ENCODE measurements at places on chromosomes 7 and 10.

DNA sequence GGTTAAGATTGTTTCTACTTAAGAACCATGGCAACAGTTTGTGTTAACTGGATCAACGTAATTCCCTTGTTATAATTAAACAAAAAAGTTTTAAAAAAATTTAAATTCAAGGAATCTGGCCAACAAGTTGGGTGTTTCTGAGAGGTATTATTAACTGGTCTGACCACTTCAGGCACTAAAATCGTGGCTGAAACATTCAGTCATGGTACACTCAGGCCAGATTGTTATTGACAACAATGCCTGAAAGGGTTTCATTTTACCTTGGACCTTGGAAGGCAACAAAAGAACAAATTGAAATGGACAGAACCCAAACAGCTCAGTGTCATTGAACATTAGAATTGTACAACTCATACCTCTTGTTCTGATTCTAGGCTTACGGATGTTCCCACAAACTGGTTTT lies 103.3 kb upstream of the ARMC3 start:
- DNase-seq = no peak

- peak; percentile 24 for DNase-seq
These were observed 668 bp downstream of the GPR37 start for GRCh38 chr7:124764847-124765400.

DNA sequence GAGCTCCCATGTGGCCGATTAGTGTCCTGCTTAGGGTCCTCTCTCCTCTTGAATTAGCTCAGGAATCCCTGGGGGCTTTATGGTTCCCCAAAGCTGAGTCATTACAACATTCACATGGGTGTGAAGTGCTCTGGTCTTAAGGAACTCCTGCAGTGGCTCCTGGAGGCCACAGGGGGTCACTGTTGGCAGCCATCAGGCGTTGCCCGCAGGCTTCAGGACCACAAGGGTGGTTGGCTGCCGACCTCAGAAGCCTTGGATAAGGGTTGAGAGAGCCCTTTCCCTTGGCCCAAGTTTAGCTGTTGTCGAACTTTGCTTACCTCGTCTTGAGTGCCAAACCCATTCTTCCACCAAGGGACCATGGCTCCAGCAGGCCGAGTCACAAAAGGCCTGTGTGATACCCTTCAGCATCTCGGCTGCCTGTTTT lies 61.7 kb downstream of the SH2D4B start:
- peak; percentile 48 for DNase-seq

- DNase-seq = no peak
These were observed 115.9 kb upstream of the CACUL1 start for GRCh38 chr10:118870467-118871243.

DNA sequence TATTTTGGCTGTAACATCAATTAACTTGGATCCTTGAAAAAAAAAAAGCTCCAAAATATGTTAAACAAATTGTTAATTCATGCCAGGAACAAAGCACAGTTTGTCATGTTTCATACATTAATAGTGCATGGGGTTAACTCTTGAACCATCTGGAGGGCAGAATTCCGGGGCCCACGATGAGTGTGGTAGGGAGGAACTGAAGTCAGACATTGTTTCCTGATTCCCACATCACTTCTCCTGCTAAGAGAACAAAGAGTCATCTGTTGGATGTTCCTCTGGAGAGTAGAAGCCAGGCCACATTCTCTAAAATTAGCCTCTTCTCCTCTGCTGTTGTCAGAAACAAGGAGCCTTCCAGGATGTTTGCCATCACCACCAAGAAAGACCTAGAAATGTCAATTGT lies 54.6 kb downstream of the TMEM178B start:
- no peak for DNase-seq

GRCh38 chr7:73340514-73340913 lies 12.6 kb downstream of the FKBP6 start:
- no peak for DNase-seq

DNA sequence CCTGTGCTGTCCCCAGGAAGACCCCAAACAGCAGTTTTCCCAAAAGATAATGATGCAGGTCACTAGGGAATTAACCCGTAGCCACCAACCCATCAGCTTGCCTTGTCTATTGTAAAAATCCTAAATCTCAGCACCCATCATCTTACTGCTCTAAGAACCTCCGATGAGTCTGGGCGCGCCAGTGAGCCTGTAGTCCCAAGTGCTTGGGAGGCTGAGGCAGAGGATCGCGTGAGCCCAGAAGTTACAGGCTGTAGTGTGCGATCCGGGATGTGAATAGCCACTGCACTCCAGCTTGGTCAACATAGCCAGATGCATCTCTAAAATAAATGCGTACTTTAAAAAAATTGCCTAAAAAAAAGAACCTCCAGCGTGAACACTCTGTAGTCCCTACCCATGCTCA lies 951 bp downstream of the AS3MT start:
- no peak for DNase-seq

GRCh38 chr10:57955076-57955475 lies 312.6 kb downstream of the IPMK start:
- no peak for DNase-seq

DNA sequence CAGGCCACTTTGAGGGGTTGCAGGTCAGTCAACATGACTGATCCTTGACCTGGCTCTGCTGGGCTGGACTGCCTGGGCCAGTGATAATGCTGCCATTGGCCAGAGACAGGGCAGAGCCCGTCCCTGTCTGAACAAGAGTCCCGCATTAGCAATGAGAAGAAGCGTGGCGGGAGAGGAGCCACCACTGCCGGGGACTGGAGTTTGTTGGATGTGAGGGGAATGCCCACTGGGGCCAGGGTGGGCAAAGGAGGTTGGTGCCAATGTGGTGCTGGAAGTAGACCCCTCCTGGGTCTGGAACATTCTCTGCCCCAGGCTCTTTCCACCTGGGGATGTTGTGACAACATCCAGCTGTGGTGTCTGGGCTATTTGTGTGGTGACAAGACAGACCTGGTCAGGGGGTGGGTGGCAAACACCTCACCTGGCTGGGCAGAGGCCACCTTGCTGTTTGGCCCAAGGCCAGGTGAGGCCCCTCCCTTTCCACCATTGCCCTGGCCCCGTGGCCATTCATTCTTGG lies 7.6 kb downstream of the SAP25 start:
- DNase-seq = no peak
